ENCODE measurements at places on chromosomes 7 and 10.
A peak's percentile ranks its signal among the peaks of the same experiment; 100 is the strongest.

GRCh38 chr10:12782537-12782936 lies 219.0 kb downstream of the CCDC3 start:
- DNase-seq: peak; percentile 48

GRCh38 chr7:22137466-22137865 lies 191.8 kb upstream of the CDCA7L start:
- DNase-seq: no peak

GRCh38 chr7:51069411-51070083 lies 247.1 kb downstream of the COBL start:
- DNase-seq: no peak

DNA sequence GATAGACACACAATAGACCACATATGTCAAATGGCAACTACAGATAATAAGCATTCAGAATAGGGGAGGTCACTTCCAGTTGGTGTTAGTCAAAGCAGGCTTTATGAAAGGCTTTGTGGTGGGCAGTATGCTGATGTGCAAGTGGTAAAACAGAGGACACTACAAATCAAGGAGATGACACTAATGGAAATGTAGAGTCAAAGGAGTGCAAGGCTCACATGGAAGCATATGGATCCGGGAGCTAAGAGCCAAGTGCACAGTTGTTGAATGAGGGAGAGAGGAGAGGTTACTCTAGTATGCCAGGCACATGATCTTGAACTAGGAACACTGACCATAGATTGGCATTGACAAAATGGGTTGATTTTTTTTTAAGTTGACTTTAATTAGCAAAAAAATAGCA lies 62.7 kb downstream of the GRM3 start:
- no peak for DNase-seq

- DNase-seq: no peak
These were observed 489.5 kb downstream of the GATA3 start for GRCh38 chr10:8544057-8544380.

DNA sequence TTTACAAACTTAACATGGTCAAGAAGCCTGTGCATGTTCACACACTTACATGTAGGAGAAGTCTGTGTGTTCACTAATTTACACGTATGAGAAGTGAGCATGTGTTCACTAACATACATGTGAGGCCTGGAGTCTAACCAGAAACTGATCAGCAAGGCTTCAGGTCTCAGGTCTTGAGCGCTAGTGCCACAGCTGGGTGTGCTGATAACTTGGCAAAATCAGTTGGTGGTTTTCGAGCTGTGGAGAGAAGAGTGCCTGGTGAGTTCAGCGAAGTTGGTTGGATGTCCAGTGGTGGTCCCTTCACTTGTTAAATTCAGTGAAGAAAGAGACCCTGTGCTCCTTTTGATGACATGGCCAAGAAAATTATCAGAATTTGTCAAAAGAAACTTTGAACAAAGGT lies 98.7 kb downstream of the CELF2 start:
- no peak for DNase-seq

DNA sequence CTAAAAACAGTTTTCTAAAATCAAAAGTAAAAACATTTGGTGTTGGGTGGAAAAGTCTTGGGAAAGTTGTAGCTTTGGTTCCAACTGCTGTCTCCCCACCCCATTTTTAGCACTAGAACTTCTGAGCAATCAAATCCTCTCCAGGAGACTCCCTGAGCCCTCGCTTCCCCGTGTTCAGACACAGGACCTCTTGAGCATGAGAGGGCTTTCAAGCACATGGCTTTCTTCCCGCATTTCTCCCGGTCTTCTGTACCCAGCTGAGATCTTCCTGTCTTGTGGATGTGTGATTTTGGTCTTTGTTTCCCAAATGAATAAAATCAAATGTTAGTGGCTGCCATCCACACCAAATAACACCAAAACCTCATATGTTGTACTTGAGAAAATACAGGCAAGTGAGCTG lies 5.0 kb downstream of the CXCL12 start:
- DNase-seq: no peak

GRCh38 chr10:84211566-84211965 lies 13.8 kb downstream of the LRIT2 start:
- DNase-seq: no peak

GRCh38 chr10:3294919-3295581 lies 122.5 kb upstream of the PITRM1 start:
- no peak for DNase-seq

- peak; percentile 83 for DNase-seq
These were observed 20.9 kb upstream of the CYP26C1 start for GRCh38 chr10:93039721-93040120.

- DNase-seq: no peak
These were observed 35.2 kb downstream of the GPAM start for GRCh38 chr10:112148331-112148730.

DNA sequence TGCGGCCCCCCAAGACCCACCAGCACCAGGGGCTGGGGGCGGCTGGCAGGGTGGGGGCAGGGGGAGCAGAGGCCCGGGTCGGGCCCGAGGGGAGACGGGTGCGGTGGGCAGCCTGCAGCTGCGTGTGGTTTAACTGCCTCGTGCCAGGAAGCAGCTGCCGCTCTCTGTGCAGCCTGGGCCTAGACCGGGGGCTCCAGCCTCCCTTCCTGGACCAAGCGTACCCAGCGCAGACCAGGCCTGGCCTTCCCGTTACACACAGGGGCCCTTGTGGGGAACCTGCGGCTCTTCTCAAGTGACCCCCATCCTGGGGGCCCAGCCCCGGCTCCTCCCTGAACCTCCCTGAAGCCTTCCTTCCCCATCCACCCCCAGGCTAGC lies 6.6 kb upstream of the INTS1 start:
- DNase-seq: peak; percentile 67

GRCh38 chr7:1770331-1770730 lies 100.3 kb downstream of the ELFN1 start:
- DNase-seq: no peak

- no peak for DNase-seq
These were observed 5.9 kb downstream of the DIP2C start for GRCh38 chr10:683448-684071.

- DNase-seq: no peak
These were observed 807.7 kb upstream of the ZWINT start for GRCh38 chr10:57168611-57169240.

GRCh38 chr7:97457054-97457453 lies 274.8 kb upstream of the TAC1 start:
- no peak for DNase-seq

Data from MV-4-11 (cell line).